Liver (tissue), 10 donors: ENCODE measurements at places on chromosomes 2 and 18. TPM values are rescaled to one million over a fixed set of nuclear protein-coding genes. Genes with fewer than 3 reads are reported as not detected.
A peak's percentile ranks its signal among the peaks of the same experiment; 100 is the strongest.

DNA sequence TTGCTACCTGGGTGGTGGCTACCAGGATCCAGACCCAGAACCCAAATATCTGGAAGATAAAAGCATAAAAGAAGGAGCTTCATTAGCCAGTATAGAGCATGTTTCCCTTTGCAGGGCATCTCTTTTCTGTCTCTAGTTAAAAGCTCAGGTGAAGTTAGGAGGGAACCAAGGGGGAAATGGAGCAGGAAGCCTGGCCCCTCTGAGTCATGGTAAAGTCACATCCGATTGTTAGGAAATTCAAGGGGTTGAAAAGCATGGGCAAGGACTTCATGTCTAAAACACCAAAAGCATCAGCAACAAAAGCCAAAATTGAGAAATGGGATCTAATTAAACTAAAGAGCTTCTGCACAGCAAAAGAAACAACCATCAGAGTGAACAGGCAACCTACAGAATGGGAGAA is 126.9 kb downstream of the RPIA start:
- H3K4me1 ChIP-seq: no peaks in the 10 kb centered on the region
- no peak overlapping the region for H3K4me3 ChIP-seq

- no peaks in the 10 kb centered on the region for H3K36me3 ChIP-seq
- no peak overlapping the region for H3K4me3 ChIP-seq
- H3K4me1 ChIP-seq: no peaks in the 10 kb centered on the region
- DNase-seq: no peak
- H3K27ac ChIP-seq: no peak overlapping the region
Measured at GRCh38 chr2:234377761-234378391, 119.0 kb downstream of the ARL4C start.

DNA sequence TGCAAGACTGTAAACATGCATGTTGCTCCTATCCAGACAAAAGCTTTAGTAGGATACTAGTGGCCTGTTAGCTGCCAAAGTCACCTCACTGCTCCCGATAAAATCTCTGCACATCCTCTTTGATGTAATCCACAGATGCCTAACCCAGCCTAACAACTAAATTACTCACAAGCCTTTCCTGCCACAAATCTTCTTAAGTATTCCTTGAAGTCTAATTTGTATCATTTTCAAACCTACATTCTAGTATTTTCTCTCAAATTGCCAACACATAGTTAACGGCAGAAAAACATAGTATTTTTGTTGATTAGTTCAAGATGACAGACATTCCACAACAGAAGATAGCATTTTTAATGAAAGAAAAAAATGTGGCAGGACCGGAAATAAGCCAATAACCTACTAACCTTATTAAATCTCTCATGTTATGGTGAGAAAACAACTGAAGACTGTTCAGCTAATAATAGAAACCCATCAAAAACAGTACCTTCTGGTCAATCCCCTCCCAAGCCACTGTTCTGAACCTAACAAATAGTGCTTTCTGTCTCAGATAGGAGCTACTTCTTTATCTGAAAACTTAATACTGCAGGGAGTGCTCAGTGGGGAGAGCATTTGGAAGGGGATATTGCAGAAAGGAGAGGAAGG is at the start of gene MPP4:
TSS of gene MPP4 (minus strand) at position 57 of the 639 bp plus-strand sequence. CDS start 4,690 bp downstream, outside the sequence.
- H3K27ac ChIP-seq: no peak within 1 kb of the TSS
- no peak for DNase-seq
- no peaks in the 10 kb centered on the region for H3K27me3 ChIP-seq
- H3K36me3 ChIP-seq: peaks cover 20% of the 10 kb centered on the region
- no peak within 1 kb of the TSS for H3K4me3 ChIP-seq

Gene LAMA3
- 0.26 TPM for polyA plus RNA-seq

Gene CERKL
- polyA plus RNA-seq: not detected

Gene PLCL1
- polyA plus RNA-seq: 0.12 TPM

- DNase-seq: no peak
- no peaks in the 10 kb centered on the region for H3K27me3 ChIP-seq
- no peak overlapping the region for H3K4me3 ChIP-seq
- peaks cover 26% of the 10 kb centered on the region for H3K4me1 ChIP-seq
- no peak overlapping the region for H3K27ac ChIP-seq
Measured at GRCh38 chr2:46952171-46952570, 36.6 kb upstream of the MCFD2 start.

DNA sequence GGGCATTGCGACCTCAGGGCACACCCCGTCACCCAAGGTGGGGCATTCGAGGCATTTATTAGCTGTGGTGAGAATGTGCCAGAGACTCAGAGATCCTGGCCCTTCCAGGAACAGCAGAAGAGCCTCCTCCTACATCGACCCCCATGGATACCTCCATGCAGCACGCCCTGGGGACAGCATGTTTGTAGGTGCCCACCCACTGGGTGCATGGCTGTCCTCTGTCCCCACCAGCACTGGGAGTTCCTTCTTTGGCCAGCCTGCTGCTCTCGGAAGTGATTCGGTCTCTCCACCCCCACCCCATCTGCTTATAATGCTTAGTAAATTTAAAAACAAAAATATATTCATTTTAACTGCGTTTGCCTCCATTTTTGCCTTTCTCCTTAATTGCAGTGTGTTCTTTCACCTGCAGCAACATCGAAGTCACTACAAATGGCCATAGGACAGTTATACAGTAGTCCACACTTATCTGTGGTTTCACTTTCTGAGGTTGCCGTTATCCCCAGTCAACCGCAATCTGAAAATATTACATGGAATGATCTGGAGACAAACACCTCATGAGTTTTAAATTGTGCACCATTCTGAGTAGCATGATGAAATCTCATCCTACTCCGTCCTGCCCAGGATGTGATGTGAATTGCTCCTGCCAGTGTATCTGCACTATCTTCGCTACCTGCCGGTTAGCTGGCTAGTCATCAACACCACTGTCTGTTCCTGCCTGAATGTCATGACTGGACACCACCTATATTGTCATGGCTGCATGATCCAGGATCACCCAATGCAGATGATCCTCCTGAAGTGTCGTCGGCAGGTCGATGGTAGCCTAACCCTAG is 29.6 kb upstream of the ZCCHC2 start:
- no peaks in the 10 kb centered on the region for H3K36me3 ChIP-seq
- peaks cover 12% of the 10 kb centered on the region for H3K4me1 ChIP-seq
- H3K4me3 ChIP-seq: peak overlapping the region; percentile 6
- no peak for DNase-seq
- H3K27me3 ChIP-seq: no peaks in the 10 kb centered on the region

- no peaks in the 10 kb centered on the region for H3K4me1 ChIP-seq
- H3K4me3 ChIP-seq: no peak overlapping the region
- H3K27ac ChIP-seq: no peak overlapping the region
- no peaks in the 10 kb centered on the region for H3K27me3 ChIP-seq
Measured at GRCh38 chr2:145032791-145033190, 512.9 kb upstream of the ZEB2 start.

Gene FAP
- 0.10 TPM for polyA plus RNA-seq
